NCI-H460 (cell line): ENCODE measurements at places on chromosomes 7 and 10. TPM values are rescaled to one million over a fixed set of nuclear protein-coding genes. Genes with fewer than 3 reads are reported as not detected.
A peak's percentile ranks its signal among the peaks of the same experiment; 100 is the strongest.

DNA sequence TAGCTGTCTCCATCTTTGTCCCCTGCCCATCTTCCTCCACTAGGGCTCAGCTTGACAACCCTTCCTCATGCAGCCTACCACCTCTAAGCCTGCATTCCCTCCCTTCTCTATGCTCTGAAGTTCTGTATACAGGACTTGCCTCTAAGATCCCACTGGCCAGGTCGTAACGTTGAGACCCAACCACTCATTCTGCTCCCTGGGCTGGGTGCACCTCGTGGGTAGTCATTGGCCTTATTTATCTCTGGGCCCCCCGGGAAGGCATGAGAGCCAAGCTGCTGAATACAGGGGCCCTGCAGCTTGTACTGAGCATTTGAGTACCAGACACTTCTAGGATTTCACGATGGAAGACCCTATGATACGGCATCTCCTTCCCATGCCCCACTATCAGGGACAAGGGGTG, 31.2 kb downstream of the MYL10 start:
- DNase-seq: no peak

- no peak for DNase-seq
Measured at GRCh38 chr7:11757153-11757552, 74.8 kb downstream of the THSD7A start.

MMRN2 gene
- 0.37 and 0.40 TPM in 2 replicates for total RNA-seq

- no peak for DNase-seq
Measured at GRCh38 chr10:86753638-86754434, 2.6 kb upstream of the BMPR1A start.

HELLS gene
- 29.8 and 35.8 TPM in 2 replicates for total RNA-seq

DNA sequence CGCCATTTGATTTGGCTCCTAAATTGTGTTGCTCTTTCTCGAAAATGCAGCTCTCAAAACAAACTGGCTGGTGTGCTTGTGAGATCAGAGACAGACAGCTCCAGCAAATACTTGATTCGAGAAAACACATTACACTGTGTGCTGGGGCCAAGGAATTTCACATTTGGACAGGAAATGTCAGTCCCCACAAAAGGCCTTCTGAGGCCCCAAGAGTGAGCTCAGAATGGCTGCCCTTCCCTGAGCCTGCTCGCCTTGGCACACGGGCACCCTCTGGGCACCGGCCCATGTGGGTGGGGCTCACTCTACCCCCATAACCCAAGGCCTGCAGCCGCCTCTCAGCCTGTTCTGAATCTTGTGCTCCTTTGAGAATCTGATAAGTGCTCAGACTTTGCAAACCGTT, 13.9 kb upstream of the HSPA12A start:
- no peak for DNase-seq

GRCh38 chr10:79316671-79317431, 30.4 kb upstream of the PPIF start:
- peak; percentile 33 for DNase-seq

DNA sequence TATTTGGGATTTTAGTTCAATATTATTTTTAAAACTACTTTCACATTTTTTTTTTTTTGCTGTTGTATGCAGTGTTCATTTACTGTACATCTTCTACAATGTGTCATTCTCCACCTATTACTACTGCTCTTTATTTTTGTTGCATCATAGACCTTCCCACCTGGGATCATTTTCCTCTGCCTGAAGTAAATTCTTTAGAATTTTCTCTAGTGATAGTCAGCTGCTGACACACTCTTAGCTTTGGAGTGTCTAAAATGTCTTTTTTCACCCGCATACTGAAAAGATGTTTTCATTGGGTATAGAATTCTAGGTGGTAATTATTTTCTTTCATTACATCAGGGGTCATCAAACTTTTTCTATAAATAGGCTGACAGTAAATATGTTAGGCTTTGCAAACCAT, 30.5 kb downstream of the CFAP43 start:
- no peak for DNase-seq

DNA sequence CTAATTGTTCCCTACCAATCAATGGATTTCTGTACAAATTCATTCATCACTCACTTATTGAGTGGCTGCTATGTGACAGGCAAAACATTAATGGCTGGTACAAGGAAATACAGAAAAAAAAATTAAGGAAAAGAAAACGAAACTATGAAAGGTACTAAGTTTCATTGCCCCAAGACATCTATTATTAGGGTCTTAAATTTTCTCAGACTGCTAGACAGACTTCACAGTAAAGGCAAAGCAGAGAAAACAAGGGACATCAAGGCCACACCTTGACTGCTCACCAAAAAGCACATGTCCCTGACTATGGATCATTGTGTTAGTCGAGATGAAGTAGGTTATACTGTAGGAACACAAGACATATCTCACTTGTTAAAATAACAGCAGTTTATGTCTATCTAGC, 36.5 kb downstream of the DGKI start:
- no peak for DNase-seq

- no peak for DNase-seq
Measured at GRCh38 chr10:28385748-28386502, 83.1 kb upstream of the MPP7 start.

TLL2 gene
- 0.12 TPM in 2 replicates for total RNA-seq

PURB gene
- 16.2 and 17.9 TPM in 2 replicates for total RNA-seq
